ENCODE measurements at places on chromosomes 11 and 22.

GRCh38 chr11:20618083-20618482, 18.7 kb downstream of the SLC6A5 start:
- DNase-seq: no peak

- no peak for DNase-seq
These were observed 209.6 kb downstream of the BUD13 start for GRCh38 chr11:116563028-116563711.

GRCh38 chr11:34464591-34465051, 25.9 kb downstream of the CAT start:
- no peak for DNase-seq

- no peak for DNase-seq
These were observed 53.3 kb downstream of the AAMDC start for GRCh38 chr11:77874206-77874605.

DNA sequence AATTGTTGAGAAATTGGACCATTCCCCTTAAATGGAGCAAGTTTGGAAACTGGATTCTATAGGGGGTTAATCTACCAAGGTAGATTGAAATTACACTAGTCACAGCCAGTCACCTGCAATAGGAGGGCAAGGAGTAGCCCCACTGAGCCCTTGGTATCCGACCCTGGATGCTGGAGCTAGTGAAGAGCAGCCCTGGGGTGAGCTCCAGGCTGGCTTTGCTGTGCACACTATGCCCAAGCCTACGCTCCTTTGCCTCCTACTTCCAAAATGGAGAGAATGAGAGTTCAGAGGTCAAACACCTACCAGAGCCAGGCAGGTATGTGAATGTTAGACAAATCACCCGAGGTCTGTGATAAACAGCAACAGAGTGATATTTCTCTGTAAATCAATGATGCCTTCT, 23.7 kb downstream of the SNU13 start:
- DNase-seq: no peak

DNA sequence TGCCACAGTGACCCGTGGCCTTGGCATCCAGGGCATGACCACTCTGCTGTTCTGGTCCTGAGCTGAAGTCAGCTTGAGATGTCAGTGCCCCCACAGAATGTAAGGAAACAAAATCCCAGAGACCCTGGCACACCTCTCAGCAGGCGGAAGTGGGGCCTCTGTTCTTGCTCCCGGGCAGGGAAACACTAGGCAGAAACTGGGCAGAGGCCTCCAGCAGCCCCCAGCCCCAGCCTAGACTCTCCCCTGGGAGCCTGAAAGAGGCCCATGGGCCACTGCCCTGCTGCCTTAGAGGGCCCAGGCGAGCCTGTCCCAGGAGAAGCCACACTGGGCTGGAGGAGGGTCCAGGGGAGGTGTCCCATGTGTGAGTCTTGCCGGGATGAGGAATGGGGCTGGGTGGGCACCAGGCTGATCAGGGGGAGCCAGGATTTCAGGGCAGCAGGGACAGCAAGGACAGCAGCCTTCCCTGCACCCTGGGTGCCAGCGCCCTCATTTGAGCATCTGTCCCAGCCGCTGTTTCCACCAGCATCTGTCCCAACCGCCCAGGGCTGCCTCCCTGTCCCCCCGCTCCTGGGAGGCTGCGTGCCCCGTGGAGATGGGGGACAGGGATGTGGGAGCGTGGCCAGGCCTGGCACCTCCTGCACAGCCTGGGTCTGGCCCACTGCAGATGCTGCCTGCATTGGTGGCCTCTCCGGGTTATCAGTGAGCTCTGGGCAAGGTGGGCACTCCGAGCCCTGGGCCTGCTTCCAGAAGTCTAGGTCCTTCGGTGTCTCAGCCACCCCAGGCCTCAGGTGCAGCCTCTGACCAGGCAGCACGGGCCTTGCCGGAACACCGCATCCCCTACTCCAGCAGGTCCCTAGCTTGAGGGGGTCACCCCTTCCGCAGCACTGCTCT, 1072.4 kb downstream of the BRD1 start:
- DNase-seq: no peak

Measured in mesendoderm (in vitro differentiated cells).